ENCODE measurements at places on chromosomes 1 and 21. TPM values are rescaled to one million over a fixed set of nuclear protein-coding genes. Genes with fewer than 3 reads are reported as not detected.
A peak's percentile ranks its signal among the peaks of the same experiment; 100 is the strongest.

CC2D1B gene
- 28.4 TPM for total RNA-seq

IL20 gene
- total RNA-seq: not detected

- no peak overlapping the region for H3K27ac ChIP-seq
- no peaks in the 10 kb centered on the region for H3K4me1 ChIP-seq
- H3K27me3 ChIP-seq: no peaks in the 10 kb centered on the region
- H3K36me3 ChIP-seq: no peaks in the 10 kb centered on the region
- H3K4me3 ChIP-seq: no peak overlapping the region
These were observed 7.9 kb downstream of the PLCH2 start for GRCh38 chr1:2483970-2484369.

- H3K36me3 ChIP-seq: peaks cover 12% of the 10 kb centered on the region
- H3K27me3 ChIP-seq: no peaks in the 10 kb centered on the region
- peaks cover 49% of the 10 kb centered on the region for H3K4me1 ChIP-seq
- DNase-seq: peak; percentile 63
These were observed 1.4 kb downstream of the WDR26 start for GRCh38 chr1:224433041-224433691.

DNA sequence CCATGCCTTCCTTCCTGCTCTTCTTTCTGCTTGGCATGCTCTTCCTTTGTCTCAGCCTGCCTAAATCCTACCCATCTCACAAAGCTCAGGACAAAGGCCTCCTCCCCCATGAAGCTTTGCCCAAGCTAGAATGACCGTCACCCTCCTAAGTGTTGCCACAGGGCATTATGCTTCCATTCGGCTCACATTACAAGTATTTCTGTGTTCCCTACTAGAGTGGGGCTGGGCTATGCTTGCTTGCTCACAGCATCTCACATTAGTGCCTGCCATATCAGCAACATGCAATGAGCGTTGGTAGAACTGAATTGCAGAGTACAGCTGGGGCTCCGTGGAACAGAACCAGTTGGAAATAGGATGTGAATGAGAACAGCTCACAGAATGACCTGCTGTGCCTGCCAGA, 82.8 kb downstream of the CD58 start:
- H3K4me1 ChIP-seq: no peaks in the 10 kb centered on the region
- no peak overlapping the region for H3K27ac ChIP-seq
- no peak overlapping the region for H3K4me3 ChIP-seq
- no peaks in the 10 kb centered on the region for H3K36me3 ChIP-seq
- no peak for DNase-seq

ERG gene
- 14.8 TPM for total RNA-seq

DNASE2B gene
- total RNA-seq: 0.24 TPM

MSH4 gene
- 0.33 TPM for total RNA-seq

DNA sequence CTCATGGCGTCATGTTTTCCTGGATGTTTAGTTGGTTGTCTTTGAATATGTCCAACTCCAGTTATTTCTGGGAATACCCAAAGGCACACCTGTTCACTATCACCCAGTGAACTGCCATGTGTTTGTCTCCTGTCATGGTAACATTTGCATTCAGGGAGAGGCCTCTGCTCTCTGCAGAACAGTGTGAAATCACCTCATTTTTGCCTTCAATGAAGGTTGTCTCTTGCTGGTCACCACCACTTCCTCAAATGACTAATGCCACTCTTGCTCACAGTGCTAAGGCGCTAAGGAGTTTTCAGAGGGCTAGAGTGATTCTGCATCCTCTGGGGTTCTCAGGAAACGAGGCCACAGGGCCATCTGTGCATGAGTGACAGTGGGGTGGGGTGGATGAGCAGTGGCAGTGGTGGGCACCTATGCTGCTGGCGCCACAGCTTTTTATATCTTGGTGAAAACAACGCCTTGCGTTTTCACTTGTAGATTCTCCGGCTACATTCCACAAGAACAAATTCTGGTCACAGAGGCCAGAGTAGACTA, 60.0 kb upstream of the ATP5PO start:
- no peak for DNase-seq
- no peak overlapping the region for H3K27ac ChIP-seq
- H3K4me3 ChIP-seq: no peak overlapping the region
- H3K27me3 ChIP-seq: peaks cover 3% of the 10 kb centered on the region
- H3K4me1 ChIP-seq: no peaks in the 10 kb centered on the region
- H3K36me3 ChIP-seq: no peaks in the 10 kb centered on the region

- no peaks in the 10 kb centered on the region for H3K27me3 ChIP-seq
- DNase-seq: no peak
- H3K27ac ChIP-seq: no peak overlapping the region
- peaks cover 6% of the 10 kb centered on the region for H3K36me3 ChIP-seq
- no peaks in the 10 kb centered on the region for H3K4me1 ChIP-seq
- no peak overlapping the region for H3K4me3 ChIP-seq
These were observed 32.9 kb upstream of the KDM4A start for GRCh38 chr1:43617011-43617410.

DNA sequence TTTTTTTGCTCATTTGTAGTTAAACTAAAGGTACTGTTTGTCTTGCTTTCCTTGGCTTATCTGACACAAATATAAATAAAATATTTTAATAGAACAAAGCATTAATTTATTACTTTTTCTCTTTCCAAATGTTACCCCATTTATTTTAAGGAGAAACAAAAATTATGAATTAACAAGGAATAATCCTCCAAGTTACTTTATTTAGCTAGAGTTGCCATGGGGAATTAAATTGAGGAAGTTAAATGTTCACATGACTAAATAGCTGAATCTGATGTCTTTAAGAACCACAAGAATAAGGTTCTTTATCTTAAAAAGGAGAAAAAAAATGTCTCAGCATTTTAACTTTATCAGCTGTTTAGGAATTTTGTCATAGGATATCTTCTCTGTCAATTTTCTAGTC, 12.3 kb downstream of the ATG4C start:
- no peaks in the 10 kb centered on the region for H3K27me3 ChIP-seq
- no peak overlapping the region for H3K4me3 ChIP-seq
- H3K27ac ChIP-seq: no peak overlapping the region
- no peak for DNase-seq

DNA sequence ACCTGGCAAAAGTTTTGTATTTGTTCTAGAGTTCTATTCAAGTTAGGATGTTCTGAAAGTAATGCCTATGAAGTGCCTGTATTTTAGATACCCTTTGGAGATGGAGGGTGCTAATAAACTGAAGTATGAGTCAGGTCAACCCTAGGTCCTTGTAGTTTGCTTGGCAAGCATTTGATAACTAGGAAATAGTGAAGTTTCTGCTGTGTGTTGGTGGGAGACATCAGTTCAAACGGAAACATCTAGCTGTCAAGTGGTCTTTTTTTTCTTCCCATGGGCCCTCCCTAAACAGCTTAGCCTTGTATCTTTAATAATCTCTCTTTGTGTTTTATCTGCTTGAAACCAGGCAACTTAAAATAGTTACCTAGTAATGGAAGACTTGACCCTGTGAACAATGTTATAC, 4.5 kb downstream of the MRPS6 start:
- H3K4me3 ChIP-seq: no peak overlapping the region
- DNase-seq: no peak
- no peak overlapping the region for H3K27ac ChIP-seq
- peaks cover 74% of the 10 kb centered on the region for H3K4me1 ChIP-seq
- H3K27me3 ChIP-seq: no peaks in the 10 kb centered on the region
- no peaks in the 10 kb centered on the region for H3K36me3 ChIP-seq

ADSS2 gene
- 24.9 TPM for total RNA-seq

S100A12 gene
- total RNA-seq: 1.1 TPM

DNA sequence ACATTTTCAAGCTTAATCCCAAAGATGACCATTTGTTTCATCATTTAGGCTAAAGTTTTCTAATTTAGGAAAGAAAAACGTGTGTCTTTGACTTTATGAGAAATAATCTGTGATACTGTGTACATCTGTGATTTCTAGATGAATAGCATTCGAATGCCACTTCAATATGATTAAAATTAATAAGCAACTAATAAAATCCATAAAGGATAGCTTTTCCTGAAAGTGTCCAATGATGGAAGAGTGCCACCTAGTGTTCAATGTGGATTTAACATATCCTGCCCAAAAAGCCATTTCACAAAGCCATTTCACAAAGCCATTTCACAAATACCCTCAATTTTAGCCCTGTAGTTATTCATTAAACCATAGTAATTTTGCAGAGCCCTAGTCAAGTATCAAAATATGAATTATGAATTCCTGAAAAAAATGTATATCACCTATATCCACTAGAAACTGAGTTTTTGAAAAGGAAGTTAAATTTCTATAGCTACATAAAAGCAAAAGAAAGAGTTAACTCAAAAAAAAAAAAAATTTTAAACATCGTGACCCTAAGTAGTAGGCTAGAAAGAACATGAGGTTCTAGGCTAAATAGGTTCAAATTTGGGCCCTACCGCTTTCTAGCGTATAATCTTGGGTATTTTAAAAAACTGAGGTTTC, 19.1 kb downstream of the NME7 start:
- H3K4me3 ChIP-seq: no peak overlapping the region
- H3K27me3 ChIP-seq: no peaks in the 10 kb centered on the region
- peaks cover 6% of the 10 kb centered on the region for H3K4me1 ChIP-seq
- no peak overlapping the region for H3K27ac ChIP-seq
- H3K36me3 ChIP-seq: no peaks in the 10 kb centered on the region

- no peak overlapping the region for H3K4me3 ChIP-seq
- no peaks in the 10 kb centered on the region for H3K36me3 ChIP-seq
- no peaks in the 10 kb centered on the region for H3K27me3 ChIP-seq
- peaks cover 29% of the 10 kb centered on the region for H3K4me1 ChIP-seq
- H3K27ac ChIP-seq: peak overlapping the region; percentile 48
- DNase-seq: no peak
These were observed 102.5 kb downstream of the BCAR3 start for GRCh38 chr1:93578911-93579825.

- no peak overlapping the region for H3K4me3 ChIP-seq
- H3K36me3 ChIP-seq: no peaks in the 10 kb centered on the region
- H3K4me1 ChIP-seq: no peaks in the 10 kb centered on the region
- no peak overlapping the region for H3K27ac ChIP-seq
- no peak for DNase-seq
- no peaks in the 10 kb centered on the region for H3K27me3 ChIP-seq
These were observed 572.3 kb upstream of the PKN2 start for GRCh38 chr1:88111816-88112215.

DNA sequence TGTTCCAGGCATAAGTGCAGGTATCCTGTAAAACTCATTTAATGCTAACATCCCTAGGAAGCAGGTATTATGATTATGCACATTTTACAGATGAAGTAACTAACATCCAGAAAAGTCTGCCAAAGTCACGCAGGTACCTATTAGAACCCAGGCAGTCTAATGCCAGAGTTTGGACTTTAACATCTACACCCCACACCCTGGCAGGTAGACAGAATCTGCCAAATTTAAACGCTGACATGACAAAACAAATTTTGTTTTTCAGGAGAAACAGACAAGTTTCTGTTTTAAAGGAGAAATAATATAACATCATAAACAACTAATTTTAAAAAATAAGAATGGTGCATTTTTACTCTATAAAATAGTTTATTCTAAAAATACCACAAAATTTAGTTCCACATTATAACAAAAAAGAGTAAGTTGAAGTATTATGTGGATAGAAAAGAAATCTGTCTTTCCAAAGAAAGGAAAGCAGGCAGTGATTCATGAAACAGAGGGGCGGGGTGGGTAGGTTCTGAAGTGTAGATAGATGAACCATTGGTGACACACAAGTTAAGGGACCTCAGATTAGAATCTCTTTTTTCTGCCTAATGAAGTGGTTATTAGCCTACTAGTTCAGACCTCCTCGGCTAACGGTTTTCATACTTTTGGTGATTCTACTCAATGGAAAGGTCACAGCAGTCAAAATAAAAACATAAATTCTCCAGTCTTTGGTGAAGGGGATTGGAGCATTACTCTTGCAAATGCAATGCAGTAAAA, 1.7 kb downstream of the ASPM start:
- H3K4me3 ChIP-seq: no peak overlapping the region
- no peak for DNase-seq
- no peak overlapping the region for H3K27ac ChIP-seq
- H3K27me3 ChIP-seq: peaks cover 5% of the 10 kb centered on the region
- no peaks in the 10 kb centered on the region for H3K4me1 ChIP-seq

DNA sequence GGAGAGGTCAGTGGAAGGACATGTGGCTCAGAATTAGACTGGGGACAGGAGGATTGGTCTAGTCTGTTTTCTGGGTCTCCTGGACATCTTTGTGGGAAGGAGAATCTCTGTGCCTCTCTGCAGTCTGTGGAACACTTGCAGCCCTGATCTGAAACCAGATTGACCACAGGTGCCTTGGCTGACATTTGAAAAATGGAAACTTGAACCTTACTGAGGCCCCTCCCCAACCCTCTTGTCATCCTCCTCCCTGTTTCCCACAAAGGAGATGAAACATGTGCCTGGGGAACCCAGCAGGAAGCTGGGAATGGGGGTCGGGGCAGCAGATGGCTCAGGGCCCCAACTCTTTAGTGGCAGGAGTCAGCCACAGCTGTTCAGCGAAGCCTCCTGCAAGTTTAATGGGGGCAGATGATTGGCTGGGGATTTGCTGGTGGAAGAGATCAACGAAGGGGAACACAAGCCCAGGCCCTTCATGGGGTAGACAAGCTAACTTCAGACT, 18.1 kb downstream of the VASH2 start:
- no peak overlapping the region for H3K4me3 ChIP-seq
- H3K36me3 ChIP-seq: no peaks in the 10 kb centered on the region
- peaks cover 13% of the 10 kb centered on the region for H3K27me3 ChIP-seq
- no peaks in the 10 kb centered on the region for H3K4me1 ChIP-seq

DNA sequence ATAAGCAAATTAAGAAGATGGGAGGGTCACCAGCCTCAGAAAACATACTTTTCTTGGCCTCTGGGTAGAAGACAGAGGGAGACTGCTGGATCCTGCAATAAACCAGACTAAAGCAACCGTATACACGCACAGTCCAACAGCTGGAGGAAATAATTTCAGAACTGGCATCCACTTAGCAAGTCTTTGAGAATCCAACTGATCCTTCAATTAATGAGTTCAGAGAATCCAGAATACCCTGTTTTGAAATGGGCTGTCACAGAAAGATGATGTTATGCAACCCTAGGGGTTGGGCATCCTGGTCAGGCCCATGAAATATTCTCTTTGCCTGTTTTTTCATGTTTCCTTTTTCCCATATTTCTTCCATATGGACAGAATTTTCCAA, 134.0 kb upstream of the MAGI3 start:
- H3K27ac ChIP-seq: no peak overlapping the region
- H3K4me3 ChIP-seq: no peak overlapping the region
- H3K4me1 ChIP-seq: no peaks in the 10 kb centered on the region
- no peaks in the 10 kb centered on the region for H3K27me3 ChIP-seq
- H3K36me3 ChIP-seq: no peaks in the 10 kb centered on the region
- no peak for DNase-seq

All from adrenal gland (tissue), 19 donors.